ENCODE measurements at places on chromosomes 2 and 18.

DNA sequence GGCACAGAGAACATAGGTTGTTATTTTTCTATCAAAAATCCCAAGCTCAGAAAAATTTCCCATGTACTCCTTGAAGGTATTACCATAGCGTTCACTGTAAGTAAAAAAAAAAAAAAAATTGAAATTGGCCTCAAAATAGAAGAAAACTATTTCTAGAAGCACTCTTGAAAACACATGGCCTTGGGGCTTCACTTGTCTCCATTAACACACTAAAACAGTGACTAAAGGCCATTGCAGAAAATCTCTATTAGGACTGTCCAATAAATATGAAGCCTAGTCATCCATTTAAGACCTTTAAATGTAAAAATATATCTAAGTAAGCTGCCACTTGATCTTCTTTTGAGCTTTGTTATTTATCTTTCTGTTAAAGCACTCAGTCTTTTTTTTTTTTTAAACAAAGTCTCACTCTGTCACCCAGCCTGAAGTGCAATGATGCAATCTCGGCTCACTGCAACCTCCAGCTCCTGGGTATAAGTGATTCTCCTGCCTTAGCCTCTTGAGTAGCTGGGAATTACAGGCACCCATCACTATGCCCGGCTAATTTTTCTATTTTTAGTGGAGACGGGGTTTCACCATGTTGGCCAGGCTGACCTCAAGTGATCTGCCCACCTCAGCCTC, 35.8 kb downstream of the CCDC68 start:
- no peak for DNase-seq

GRCh38 chr2:133104871-133105270, 434.9 kb upstream of the LYPD1 start:
- DNase-seq = no peak

DNA sequence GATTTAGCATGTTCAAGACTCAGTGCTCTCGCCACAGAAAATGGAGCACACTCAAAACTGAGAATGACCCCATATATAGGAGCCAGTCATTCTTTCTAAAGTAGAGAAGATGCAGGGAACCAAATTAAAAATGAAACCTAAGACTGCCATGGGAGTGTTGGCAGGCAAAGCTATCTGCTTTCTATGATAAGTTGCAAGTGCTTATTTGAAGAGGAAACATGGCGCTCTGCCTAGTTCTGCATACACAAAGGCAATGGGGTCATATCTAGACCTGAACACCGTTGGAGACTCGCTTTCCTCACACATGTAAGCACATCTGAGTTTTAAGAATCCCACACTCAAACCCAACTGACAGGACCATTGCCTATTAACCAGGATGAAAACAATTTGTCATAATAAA, 292.5 kb downstream of the ALK start:
- DNase-seq = no peak

GRCh38 chr18:23021623-23022022, 88.5 kb downstream of the RBBP8 start:
- no peak for DNase-seq

DNA sequence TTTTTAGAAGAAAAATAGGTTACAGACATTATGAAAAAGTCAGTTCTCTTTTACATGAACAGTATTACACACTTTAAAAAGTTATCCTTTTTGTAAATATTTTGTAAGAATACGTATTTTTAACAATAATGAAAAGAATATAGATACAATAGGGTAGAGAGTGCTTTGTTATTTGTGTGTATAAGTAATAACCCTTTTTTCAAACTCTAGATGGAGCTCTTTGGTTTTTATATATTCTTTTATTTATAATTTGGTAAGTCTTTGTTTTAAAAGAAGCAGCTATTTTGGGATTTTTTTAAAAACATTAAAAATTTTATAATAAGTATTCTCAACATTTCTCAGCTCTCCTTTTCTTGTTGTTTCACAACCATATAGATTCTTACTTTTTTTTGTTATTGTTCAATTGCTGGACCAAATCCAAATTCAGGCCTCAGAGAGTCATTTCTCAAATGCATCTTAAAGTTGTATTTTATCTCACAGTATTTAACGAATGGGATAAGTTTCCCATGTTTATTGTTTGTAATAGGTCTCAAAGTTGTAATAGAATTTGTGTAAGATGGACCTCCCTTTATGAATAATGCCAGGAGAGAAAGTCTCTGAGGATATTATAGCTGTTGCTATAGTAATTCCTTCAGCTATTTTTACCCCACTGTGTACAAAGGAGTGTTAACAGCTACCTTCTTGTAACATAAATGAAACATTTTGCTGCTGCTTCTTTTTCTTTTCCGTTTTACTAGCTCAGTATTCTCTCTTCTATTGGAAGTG, 46.4 kb downstream of the ACYP2 start:
- no peak for DNase-seq

All from epithelial cell of proximal tubule (primary cell).